Endothelial cell of umbilical vein (primary cell): ENCODE measurements at places on chromosomes 16 and 17. TPM values are rescaled to one million over a fixed set of nuclear protein-coding genes. Genes with fewer than 3 reads are reported as not detected.

Gene OR3A3
- polyA plus RNA-seq = not detected in 2 replicates

Gene TMEM114
- polyA plus RNA-seq = not detected in 2 replicates

Gene WDR90
- 22.2 and 29.2 TPM in 2 replicates for polyA plus RNA-seq

Gene TP53TG3
- polyA plus RNA-seq = not detected in 2 replicates

Gene TBC1D3C
- polyA plus RNA-seq = not detected in 2 replicates

Gene DNAAF1
- polyA plus RNA-seq = 0.01 TPM in 1 of 2 replicates, not detected in the other

Gene KCNH6
- 0.07 and 0.13 TPM in 2 replicates for polyA plus RNA-seq

Gene EPX
- not detected in 2 replicates for polyA plus RNA-seq

Gene GAN
- 1.6 and 1.8 TPM in 2 replicates for polyA plus RNA-seq

DNA sequence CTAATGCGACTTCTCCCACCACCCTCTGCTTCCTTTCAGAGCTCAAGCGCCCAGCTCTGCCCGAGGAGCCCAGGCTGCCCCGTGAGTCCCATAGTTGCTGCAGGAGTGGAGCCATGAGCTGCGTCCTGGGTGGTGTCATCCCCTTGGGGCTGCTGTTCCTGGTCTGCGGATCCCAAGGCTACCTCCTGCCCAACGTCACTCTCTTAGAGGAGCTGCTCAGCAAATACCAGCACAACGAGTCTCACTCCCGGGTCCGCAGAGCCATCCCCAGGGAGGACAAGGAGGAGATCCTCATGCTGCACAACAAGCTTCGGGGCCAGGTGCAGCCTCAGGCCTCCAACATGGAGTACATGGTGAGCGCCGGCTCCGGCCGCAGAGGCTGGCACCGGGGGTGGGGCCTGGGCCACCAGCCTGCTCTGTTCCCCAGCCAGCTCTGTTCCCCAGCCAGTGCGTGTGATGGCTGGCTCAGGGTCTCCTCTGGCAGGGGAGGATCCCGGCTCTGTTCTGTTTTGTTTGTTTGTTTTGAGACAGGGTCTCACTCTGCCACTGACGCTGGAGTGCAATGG, 18.7 kb downstream of the CRISPLD2 start:
- no peak for DNase-seq

DNA sequence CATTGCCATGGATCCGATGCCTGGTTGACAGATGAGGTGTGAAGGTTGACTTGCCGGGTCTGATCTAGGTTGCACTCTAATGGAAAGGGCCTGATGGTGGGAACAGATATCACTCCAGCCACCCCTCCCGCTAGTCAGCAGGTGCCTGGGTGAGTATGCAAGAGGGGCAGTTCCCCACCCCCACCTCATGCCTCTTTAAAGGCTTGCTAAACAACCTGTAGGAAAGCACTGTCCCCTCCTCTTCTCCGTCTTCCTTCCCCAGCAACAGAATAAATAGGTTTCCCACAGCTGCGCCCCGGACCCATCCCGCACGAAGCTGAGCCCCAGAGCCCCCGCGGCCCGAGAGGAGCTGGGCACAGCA, 746 bp upstream of the TMEM132E start:
- no peak for DNase-seq

- DNase-seq = peak; percentile 77
Measured at GRCh38 chr17:20226814-20227482, 217.8 kb downstream of the SPECC1 start.

GRCh38 chr16:79598348-79599181, 2.0 kb downstream of the MAF start:
- DNase-seq = no peak

- DNase-seq = no peak
Measured at GRCh38 chr17:46847204-46848191, 3.9 kb upstream of the WNT9B start.

GRCh38 chr17:14308636-14308964, 7.7 kb downstream of the HS3ST3B1 start:
- no peak for DNase-seq

DNA sequence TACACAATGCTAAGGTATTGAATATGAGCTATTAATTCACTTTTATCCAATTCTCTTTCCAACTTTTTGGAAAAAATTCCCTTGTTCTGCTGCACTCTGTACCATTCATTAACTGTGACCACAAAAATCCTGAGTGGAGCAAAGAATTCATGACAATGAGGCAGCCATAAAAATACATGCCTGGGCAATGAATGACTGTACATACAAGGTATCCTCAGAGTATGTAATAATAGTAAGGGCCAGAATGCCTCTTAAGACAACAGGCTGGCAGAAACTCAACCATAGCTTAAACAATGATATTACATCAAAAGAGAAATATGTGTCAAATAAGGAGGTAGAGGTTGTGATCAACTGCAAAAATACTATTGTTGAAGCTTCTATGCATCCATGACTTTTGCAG, 74.7 kb upstream of the CA10 start:
- no peak for DNase-seq

DNA sequence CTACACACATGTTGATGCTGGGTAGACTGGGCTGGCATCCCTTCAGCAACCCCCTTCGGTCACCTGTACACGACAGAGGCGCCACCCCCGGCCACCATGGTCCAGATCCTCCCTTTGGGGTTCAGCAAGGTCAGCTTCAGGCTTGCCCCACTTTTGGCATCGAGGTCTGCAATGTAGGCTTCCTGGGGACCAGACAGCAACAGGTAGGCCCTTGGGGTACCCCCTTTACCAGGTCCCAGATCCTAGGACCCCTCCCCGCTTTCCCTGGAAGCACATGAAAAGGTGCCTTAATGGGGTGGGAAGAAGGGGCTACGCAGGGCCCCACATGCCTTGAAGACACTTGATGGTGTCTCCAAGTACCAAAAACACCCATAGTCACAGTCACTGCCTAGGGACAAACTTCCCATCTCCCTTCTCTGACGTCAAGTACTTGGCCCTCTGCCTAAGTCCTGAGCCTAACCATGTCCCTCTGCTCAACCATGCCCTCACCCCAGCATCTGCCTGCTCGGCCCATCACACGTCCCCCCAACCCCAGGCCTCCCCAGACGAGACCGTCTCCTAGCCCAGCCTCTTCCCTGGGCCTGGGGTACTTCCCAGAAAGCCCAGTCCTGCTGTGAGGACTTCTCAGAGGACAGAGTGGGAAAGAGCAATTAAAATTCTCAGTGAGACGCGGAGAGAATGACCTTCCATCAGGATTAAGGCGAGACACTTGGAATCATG, 12.1 kb downstream of the ACLY start:
- DNase-seq = no peak

GRCh38 chr17:62070900-62071299, 5.8 kb upstream of the MED13 start:
- no peak for DNase-seq
